Effector CD8-positive, alpha-beta T cell (primary cell): ENCODE measurements at places on chromosomes 12 and 14.

- no peak for DNase-seq
Observed at GRCh38 chr12:119019166-119019565, 37.8 kb downstream of the SRRM4 start.

DNA sequence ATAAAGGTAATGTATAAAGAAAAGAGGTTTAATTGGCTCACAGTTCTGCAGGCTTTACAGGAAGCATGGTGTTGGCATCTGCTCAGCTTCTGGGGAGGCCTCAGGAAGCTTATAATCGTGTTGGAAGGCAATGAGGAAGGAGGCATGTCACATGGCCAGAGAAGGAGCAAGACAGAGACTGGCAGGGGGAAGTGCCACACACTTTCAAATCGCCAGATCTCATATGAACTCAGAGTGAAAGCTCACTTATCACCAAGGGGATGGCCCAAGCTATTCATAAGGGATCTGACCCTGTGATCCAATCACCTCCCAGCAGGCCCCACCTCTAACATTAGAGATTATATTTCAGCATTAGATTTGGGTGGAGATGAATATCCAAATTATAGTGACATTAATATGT is 26.3 kb downstream of the LDHB start:
- DNase-seq, result no peak

DNA sequence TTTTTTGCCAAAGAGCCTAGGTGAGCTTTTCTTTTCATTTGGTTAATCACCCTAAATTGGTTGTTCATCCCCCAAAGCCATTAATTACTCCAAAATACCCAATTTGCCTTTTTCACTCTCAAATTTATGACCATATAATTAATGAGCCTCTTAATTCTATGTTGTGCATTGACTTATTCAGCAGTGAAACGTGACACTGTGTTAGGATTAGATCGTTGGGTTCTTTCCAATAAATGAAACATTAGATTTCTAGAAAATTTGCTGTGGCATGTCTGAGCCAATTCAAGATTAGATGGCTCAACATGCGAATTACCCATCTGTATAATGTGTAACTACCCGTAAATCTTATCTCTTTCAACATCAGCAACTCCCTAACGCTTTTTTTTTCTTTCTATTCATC is 273.4 kb downstream of the BMP4 start:
- DNase-seq, result no peak

DNA sequence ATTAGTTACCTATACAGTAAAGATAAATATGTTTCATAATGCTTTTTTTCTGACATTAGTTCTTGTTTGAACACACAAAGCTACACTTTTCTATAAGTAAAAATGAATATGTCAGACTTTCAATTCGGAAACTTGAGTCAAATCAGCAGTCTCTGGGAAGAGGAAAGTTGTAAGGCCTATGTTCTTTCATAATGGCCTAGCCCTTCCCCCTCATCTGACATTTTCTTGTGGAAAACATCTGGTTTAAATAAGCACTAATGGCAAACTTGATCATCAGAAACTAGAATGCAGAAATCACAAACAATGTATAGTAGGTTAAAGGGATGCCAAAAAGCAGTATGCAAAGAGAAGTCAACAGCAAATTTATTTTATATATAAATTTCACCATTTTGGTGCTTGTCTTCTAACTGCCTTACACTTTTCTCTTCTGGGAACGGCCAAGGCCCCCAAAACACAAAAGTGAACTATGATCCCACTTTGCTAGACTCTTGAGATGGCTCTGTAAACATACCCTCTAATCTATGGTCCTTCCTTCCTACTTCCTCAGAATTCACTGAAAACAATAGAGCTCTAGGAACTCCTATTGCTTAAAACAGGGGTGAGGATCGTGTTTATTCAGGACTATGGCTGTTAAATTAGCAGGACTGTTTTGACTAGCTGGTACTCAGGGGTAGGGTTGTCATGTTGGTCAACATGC is 444.1 kb downstream of the RAD51B start:
- no peak for DNase-seq

DNA sequence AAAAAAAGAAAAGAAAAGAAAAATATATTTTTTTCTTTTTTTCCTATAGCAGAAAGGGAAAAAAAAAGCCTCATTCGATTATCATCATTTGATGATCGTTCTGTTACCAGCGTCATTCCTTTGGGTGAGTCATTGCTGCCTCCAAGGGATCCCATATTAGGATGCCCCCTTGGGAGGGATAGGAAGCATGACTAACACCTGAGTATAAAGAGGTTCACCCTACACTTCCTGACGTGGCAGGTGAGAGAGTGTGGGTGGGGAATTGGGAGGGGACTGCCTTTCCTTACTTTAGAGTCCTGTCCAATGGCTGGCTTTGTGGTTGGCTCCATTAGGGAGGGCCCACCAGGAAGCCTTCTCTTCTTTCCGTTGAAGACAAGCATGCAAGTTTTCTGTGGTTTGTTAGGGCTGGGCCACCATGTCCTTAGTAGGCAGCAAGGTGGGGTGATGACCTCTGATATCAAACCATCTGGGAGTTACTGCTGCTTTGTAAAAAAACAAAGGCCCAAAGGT is 56.1 kb upstream of the FUT8 start:
- no peak for DNase-seq

DNA sequence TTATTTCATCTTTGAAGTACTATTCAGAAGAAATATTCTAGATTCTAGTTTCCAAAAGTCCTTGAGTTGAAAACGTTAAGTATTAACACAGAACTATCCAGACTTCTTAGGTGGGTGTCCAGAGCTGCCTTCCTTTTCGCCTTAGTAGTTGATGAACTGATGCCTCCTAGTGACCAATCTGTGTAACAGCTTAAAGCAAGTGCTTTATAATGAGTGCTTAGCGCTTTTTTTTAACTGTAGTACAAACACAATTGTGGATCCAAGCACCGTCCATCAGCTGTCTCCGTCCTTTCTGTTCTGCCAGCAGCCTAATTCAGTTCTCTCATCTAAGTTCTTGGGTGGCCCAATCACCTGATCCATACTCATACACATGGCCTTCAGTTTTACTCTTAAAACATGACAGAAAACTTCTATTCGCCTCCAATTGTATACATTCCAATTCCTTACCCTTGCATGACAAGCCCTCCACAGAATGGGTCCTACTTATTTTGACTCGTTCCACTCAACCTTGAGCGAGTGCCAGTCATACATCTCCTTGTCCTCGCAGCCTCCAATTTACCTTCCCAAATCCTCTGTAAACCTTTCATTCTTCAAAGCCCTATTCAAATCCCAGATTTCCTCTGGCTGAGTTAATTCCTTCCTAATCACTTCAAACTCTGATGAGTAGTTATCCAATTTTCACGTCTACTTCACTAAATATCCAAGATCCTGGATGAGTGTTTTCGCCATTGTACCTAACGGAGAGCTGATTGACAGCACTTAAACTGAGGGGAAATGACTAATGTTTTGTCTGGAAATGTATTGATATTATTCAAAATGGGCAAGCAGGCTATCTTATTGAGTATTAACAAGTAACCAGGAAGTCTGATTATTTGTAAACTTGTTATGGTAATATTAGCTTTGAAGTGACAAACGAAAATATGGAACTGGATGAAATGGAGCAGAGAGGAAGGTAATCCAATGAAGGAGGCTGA is 5.8 kb upstream of the PHLDA1 start:
- DNase-seq, result no peak

DNA sequence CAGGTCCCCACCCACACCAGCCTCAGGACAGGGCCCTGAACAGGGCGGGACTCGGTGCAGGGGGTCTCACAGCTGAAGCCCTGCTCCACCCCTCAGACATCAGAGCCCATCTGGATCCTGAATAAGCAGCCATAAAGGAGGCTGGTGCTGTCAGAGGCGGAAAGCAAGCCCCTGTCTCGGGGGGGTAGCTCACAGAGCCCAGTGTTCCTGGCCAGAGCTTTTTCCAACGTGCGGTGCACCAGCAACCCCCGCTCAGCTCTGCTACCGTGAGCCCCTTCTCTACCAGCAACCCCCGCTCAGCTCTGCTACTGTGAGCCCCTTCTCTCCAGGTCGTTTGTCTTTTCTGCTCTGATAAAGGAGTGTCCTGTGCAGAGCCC is 136.5 kb upstream of the SFSWAP start:
- DNase-seq, result no peak

DNA sequence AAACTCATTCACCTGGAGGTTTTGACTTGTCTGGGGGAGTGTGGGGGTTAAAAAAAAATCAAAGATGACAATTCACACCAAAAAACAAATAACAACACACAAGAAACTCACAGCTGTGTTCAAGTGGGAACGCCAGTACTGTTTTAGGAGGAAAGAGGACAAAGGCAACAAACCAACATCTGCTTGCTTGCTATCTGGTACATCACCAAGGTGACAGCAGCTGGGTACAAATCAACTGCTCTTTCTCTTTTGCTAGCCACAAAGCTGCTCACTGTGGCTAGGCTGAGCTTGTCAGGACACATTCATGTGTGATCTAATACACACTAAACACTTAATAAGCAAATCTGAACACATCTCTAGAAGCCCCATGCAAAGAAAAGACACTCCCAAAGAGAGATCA is 128.0 kb upstream of the RAP1B start:
- no peak for DNase-seq

DNA sequence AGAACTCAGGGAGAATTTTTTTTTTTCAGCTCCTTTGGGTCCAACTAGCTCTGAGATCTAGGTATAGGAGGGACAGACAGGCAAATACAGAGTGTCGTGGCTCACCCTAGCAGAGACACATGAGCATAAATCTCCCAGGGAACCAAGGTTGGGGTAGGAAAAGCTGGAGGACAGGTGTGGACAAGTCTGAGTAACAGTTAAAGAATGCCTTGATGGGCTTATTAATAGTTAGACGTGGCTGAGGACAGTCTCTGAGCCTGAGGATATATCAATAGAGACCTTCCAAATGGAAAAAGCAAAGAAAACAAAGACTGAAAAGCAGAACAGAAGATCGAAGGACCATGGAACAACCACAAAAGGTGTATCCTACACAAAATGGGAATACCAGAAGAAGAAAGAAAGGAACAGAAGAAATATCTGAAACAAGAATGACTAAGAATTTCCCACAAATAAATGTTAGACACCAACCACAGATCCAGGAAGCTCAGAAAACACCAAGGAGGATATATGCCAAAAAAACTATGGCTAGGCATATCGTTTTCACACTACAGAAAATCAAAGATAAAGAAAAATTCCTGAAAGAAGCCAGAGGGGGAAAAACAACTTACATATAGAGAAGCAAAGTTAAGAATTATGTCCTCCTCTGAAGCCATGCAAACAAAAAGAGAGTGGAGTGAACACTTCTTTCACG is 80.9 kb downstream of the PTPRB start:
- DNase-seq, result no peak

DNA sequence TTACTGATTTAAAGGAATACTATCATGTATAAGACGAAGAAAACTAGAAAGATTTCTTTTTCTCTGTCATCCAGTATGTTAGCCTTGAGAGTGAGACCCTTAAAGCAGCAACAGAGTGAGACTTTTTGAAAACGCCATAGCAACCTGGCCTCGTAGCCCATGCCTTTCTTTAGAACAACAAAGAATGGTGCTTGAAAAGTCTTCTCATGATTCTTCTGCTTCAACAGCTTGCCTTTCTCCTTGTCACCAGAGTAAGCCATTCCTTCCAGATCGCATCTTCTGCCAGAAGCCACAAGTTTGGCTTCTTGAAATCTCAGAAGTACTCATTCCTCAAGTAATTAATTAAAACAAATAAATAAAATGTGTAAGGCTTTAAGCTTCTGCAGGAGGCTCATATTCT is 109.3 kb downstream of the PDE3A start:
- DNase-seq, result no peak

- DNase-seq, result no peak
Observed at GRCh38 chr12:123200414-123200813, 32.5 kb downstream of the MPHOSPH9 start.

DNA sequence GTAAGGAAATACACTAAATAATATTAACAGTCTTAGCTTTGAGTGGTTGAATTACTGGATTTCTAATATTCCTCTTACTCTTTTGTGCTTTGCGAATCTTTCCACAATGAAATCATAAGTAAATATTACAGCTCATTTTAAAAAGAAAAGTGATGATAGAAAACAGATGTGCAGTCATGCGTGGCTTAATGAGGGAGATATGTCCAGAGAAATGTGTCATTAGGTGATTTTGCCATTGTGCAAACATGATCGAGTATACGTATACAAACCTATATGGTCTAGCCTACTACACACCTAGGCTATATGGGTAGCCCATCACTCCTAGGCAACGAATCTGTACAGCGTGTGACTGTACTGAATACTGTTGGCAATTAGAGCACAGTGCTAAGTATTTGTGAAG is 59.3 kb downstream of the SLC15A5 start:
- DNase-seq, result no peak

GRCh38 chr12:49094160-49094974 is at the start of gene DHH:
Gene DHH (minus strand): TSS chr12:49094801. CDS start chr12:49094512, 289 bp downstream.
- DNase-seq, result no peak

- no peak for DNase-seq
Observed at GRCh38 chr14:98835825-98836100, 436.2 kb downstream of the BCL11B start.

DNA sequence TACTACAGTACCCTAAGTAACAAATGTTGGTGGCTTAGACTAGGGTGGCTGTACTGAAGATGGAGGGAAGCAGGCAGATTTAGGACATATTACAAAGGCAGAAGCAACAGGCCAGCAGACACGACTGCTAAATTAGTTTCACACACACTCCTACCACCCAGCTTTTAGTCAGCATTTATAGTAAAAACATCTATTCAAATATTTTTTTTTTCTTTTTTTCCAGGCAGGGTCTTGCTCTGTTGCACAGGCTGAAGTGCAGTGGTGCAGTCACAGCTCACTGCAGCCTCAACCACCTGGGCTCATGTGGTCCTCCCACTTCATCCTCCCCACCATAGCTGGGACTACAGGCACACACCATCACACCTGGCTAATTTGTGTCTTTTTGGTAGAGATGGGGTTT is 72.9 kb downstream of the CDK17 start:
- DNase-seq, result no peak

GRCh38 chr12:97848051-97848450 is 385.4 kb downstream of the RMST start:
- no peak for DNase-seq

- no peak for DNase-seq
Observed at GRCh38 chr12:9745199-9745598, 12.3 kb upstream of the CLECL1 start.

- DNase-seq, result no peak
Observed at GRCh38 chr12:56719056-56719455, 6.0 kb downstream of the NACA start.

DNA sequence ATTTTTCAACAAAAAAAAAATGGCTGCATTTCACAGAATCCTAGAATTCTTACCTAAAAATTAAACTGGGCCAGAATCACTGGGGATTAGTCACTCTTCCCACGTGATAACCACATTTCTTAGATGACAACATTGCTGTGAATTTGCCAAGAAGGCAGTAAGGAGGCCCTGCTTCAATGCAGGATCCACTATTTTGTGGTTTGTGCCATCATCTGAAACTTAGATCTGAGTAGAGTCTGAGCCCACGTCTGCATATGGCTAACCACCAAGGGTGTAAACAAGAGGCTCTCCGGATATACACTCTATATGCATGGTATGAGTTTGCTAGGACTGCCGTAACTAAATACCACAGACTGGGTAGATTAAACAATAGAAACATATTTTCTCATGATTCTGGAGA is 24.4 kb upstream of the TBX5 start:
- DNase-seq, result no peak

- no peak for DNase-seq
Observed at GRCh38 chr14:52852810-52853521, 61.6 kb upstream of the GNPNAT1 start.

GRCh38 chr12:122489038-122489437 is 11.7 kb downstream of the ZCCHC8 start:
- no peak for DNase-seq

GRCh38 chr12:97151481-97151880 is 244.4 kb downstream of the NEDD1 start:
- no peak for DNase-seq
